Effector CD8-positive, alpha-beta T cell (primary cell): ENCODE measurements at places on chromosomes 7 and 10.
A peak's percentile ranks its signal among the peaks of the same experiment; 100 is the strongest.

GRCh38 chr10:118804262-118804773 is 49.5 kb upstream of the CACUL1 start:
- DNase-seq = no peak

- DNase-seq = no peak
Observed at GRCh38 chr10:94216201-94216600, 146.5 kb downstream of the NOC3L start.

- no peak for DNase-seq
Observed at GRCh38 chr7:151389096-151389767, 20.6 kb downstream of the WDR86 start.

DNA sequence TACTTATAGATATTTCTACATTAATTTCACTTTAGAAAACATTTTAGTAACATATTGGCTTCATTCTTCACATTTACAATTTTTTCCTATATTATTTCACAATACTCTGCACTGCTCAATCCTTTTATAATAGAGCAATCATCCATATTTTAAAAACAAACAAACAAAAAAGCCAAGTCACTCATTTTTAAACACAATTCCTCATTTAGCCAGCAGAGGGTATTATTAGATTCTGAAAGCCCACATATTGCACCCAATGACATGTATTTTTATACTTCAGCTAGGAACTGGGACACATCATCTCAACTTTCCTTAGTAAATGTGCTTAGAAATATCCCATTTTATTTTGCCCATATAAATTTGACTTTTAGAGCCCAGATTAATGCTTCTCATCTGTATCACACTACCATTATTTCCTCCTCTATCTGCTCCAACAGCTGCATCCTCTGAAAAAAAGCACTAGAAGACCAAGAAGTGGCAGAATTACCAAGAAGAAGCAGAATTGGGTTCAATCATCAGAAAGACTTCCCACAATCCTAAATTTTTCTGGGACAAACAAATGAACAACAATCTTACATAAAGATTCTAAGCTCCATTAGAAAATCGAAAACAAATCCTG is 29.5 kb downstream of the CTNNA3 start:
- DNase-seq = no peak

GRCh38 chr7:130868139-130868538 is 134.1 kb upstream of the KLF14 start:
- no peak for DNase-seq

GRCh38 chr10:72081772-72082590 is 6.4 kb downstream of the SPOCK2 start:
- DNase-seq = no peak

DNA sequence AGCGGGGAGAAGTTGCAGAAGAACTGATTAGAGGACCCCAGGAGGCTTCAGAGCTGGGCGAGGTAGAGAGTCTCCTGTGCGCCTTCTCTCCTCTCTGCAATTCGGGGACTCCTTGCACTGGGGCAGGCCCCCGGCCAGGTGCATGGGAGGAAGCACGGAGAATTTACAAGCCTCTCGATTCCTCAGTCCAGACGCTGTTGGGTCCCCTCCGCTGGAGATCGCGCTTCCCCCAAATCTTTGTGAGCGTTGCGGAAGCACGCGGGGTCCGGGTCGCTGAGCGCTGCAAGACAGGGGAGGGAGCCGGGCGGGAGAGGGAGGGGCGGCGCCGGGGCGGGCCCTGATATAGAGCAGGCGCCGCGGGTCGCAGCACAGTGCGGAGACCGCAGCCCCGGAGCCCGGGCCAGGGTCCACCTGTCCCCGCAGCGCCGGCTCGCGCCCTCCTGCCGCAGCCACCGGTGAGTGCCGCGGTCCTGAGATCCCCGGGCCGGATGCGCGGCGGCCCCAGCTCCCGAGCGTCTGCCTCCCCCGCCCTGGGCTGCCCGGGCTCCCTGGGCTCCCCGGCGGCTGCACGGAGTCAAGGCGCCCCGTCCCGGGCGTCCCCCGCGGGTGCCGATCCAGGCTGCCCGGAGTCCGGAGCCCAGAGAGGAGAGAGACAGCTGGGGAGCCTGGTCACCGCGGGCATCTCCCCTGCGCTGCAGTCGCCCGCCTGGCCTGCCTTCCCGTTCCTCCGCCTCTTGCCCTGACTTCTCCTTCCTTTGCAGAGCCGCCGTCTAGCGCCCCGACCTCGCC is at the start of gene PLAU:
TSS of gene PLAU (plus strand) at position 369 of the 789 bp plus-strand sequence. CDS start 424 bp downstream, outside the sequence.
- no peak for DNase-seq

- DNase-seq = no peak
Observed at GRCh38 chr7:128221929-128222403, 19.1 kb upstream of the LEP start.

GRCh38 chr10:73839276-73839966 is 28.0 kb upstream of the NDST2 start:
- DNase-seq = no peak

GRCh38 chr7:153404124-153404523 is 644.6 kb downstream of the ACTR3B start:
- DNase-seq = no peak

DNA sequence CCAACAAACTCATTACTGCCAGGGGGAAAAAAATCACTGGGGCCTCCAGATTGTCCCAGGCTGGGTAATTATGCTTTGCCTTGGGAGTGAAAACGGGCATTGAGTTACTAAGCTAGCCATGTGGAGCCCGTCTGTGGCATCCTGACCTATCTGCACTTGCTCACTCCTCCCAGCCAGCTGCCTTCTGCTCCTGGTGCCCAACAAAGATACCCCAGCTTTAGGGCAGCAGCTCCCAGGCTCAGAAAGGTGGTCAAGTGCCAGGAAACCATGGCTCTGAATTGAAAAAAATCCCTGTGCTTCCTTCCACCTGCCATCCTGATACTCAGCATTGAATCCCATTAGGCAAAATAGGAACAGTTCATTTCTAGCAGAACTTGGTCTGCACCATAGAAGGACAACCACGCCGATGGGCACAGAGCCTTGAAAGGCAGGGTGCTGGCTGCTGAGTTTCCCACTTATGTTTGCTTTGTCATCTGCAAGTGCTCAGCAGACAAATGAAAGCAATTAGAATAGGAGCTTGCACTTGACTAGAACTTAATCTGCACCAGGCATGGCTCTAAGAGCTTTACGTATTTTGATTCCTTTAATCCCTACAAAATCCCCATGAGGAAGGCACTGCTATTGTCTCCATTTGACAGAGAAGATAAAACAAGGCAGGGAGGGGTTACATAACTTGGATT is 42.8 kb downstream of the HSPA12A start:
- DNase-seq = no peak

DNA sequence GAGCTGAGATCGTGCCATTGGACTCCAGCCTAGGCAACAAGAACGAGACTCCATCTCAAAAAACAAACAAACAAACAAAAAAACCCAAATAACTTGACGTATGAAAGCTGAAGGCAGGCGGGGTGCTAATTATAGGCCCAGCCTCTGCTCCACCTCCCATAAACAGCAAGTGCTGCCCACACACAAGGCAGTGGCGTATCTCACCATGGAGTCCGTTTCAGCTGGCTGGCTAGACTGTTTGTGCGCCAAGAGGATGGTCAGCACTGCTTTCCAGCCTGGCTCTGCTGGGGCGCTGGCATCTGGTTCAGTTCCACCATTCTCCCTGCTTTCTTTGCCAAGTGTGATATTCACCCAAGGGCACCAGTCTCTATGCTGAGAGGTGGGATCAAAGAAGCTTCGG is 29.1 kb downstream of the ZC3HC1 start:
- DNase-seq = no peak

DNA sequence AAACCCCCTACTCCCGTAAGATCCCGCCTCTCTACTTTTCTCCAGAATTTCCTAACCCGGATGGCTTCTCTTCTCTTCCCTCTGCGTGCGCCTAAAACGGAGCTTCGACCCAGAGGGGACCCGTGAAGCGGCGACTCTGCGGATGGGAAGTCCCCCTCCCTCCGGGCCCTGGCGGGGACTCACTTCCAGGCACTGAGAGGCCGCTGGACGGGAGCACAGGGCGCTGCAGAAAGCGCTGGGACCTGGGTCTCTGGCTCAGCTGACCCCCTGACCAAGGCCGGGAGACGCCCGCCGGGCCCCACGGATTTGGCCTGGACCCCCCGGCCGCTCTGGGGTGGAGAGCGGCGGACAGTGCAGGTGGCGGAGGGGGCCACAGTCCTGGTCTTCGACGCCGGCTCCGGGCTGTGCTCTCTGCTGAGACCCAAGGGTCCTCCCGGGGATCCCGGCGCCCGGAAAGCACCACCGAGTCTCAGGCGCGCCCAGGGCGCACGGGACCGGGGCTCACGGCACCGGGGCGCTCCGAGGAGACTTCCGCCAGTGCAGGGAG is 688 bp upstream of the FOXL3 start:
- DNase-seq = no peak

- no peak for DNase-seq
Observed at GRCh38 chr10:108169846-108170245, 1005.3 kb upstream of the SORCS1 start.

DNA sequence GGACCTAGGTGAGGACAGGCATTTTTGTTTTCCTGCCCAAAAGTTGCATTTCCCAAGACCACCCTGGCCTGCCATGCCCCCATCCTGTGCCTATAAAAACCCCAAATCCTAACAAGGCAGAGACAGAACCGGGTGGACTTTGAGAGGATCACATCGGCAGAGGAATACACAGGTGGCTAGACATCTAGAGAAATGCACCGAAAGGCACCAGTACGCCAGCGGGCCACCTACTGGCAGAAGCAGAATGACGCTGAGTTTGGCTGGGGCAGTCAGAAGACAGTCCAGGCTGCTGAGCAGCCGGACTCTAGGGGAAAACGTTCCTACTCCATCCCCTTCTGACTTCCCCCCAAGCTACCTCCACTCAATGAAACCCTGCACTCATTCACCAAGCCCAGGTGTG is 2.8 kb downstream of the AKR1C4 start:
- no peak for DNase-seq

- no peak for DNase-seq
Observed at GRCh38 chr10:12768156-12769100, 233.1 kb downstream of the CCDC3 start.

- DNase-seq = no peak
Observed at GRCh38 chr10:94288361-94289101, 74.2 kb downstream of the NOC3L start.

DNA sequence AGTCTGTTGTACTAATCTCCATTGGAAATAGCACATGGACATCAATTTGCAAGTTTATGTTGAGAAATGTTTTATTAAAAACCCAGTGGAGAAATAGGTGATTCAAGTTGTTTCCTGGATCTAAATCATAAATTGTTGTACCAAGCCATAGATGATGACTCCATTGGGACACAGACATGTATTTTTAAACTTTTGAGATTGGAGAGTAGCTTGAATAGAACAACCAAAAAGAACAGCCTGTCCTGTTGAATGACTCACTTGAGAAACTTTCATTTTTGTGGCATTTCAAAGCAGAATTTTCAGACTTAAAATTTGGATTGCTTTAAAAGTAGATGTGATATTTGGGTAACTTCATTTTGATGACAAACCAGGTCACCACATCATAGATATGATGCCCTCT is 197.5 kb downstream of the GPAM start:
- no peak for DNase-seq

DNA sequence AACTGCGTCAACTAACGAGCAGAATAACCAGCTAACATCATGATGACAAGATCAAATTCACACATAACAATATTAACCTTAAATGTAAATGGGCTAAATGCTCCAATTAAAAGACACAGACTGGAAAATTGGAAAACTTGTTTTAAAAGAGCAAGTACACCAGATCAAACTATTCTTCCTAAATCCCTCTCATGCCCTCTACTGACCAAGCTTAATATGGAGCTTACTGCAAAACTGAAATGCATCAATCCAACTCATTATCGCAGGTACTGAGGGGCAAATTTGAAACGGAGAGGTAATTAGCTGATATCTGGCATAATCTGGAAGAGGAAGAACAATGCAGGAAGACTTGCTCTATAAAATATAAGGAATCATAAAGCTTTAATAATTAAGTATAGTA is 1223.8 kb downstream of the NXPH1 start:
- DNase-seq = no peak

DNA sequence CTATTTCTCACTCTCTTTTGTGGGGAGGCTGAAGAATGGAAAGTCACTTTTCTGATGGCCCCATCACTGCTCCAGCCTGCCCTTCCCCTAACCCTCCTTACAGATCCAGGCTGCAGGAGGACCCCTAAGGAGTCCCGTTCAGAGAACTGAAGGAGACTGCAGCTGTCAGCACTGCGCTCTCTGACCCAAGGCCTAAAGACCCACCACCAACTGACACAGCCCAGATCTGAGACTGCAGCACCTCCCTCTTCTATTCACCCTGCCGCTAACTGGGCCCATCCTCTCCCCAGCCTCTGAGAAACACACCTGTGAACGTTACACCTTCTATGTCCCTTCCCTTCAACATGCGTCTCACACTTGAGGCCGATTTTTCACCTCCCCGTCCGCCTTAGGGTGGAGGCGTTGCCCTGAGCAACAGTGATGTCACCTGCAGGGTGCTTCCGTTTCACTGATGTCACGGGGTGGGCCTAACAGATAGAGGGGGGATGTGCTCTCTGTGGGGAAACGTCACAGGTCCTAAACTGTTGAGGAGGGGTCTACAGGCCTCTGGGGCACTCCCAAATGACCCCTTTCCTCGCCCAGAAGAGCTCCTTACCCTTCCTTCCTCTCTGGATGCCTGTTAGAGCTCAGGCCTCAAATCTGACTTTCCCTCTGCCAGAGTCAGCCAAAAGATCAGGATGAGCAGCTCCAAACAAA is 5.1 kb downstream of the ITPRIP start:
- DNase-seq = peak; percentile 69

DNA sequence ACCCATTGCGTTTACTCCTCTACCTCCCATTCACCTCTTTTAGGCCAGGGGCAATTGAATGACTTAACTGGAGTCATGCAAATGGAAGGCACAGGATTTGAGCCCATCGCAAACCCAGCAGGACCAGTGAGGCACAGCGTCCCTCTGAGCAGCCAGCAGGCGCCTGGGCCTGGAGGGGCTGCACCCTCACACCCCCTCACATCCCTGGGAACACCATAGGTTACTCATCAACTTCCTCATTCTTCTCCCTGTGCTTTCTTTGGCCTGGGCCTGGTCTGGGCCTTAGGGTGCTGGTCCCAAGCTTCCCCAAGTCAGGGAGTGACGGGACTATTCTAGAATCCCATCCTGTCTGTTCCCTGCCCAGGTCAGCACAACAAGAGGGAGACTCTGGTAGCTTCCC is 169.4 kb upstream of the EEPD1 start:
- no peak for DNase-seq

DNA sequence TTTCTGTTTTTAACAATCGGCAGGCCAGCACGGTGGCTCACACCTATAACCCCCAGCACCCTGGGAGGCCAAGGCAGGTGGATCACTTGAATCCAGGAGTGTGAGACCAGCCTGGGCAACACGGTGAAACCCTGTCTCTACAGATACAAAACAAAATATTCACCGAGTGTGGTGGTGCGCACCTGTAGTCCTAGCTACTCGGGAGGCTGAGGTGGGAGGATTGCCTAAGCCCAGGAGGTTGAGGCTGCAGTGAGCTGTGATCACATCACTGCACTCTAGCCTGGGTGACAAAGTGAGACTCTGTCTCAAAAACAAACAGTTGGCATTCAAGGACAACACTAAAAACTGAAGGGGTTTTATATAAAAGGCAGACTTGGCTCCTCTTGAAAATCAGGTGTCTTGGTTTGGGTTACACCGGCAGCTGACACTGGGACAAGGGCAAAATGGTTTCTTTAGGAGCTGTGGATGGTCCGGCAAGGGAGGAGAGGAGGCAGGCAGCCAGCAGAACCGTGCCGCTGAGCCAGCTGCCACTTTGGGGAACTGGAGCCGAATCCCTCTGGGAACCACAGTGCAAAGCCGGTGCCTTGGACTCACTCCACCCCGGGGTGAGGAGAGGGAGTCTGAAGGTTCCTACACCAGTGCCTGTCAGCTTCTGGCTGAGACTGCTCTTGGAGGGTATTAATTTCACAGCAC is 52.6 kb downstream of the CHST3 start:
- DNase-seq = no peak
